ENCODE measurements at places on chromosomes 1 and 21.

DNA sequence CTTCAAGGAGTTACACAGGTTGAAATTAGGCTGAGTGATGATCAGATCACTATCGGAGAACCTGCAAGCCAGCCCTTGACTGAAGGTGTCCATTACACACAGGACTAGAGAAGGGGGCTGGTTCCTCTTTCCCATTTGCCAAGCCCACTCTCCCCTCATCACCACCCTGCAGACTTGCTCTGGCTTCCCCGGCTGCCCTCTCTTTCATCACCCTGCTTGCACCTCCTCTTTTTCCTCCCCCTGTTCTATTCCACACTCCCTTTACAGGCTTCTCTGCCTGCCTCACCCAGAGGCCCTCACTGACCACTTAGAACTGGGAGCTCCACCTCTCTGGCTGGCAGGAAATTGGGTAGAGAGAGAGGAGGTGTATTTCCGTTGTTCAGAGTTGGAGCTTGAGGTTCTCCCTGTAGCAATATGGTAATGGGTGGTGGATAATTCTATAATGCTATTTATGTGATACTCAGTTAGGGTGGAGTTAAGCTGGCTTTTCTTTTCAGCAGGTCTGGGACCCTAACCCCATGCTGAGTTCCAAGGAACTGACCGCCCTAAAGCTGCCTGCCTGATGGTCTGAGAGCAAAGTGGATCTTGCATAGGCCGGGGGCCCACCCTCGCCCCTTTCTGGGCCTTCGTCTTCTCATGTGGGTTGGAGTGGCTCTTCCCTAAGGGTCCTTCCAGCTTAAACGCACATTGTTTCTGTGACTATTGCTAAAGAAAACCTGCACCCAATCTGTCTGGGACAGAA is 111.8 kb upstream of the ADAR start:
- DNase-seq: no peak

DNA sequence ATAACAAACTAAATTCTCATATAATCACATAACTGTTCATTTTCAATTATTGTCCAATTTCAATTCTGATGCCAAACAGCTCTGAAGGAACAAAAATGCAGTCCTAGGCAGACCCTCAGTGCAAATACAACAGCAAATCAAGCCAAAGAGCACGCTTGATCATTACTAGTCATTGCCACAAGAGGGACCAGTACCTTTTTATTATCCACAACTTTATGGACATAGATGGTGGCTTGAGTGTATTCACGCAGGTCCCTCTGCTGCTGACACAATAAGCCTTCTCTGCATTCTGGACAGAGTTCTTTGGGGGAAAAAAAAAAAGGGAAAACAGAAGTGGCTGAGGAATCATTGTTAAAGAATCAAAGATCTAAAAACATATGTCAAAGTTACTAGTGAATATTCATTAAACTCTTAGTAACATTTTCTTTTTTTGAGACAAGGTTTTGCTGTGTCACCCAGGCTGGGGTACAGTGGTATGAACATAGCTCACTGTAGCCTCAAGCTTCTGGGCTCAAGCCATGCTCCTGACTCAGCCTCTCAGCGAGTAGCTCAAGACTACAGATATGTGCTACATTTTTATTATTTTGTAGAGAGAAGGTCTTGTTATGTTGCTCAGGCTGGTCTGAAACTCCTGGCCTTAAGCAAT is 34.3 kb upstream of the RAP1GAP start:
- DNase-seq: no peak

GRCh38 chr1:221440658-221441057 is 301.2 kb downstream of the DUSP10 start:
- no peak for DNase-seq

DNA sequence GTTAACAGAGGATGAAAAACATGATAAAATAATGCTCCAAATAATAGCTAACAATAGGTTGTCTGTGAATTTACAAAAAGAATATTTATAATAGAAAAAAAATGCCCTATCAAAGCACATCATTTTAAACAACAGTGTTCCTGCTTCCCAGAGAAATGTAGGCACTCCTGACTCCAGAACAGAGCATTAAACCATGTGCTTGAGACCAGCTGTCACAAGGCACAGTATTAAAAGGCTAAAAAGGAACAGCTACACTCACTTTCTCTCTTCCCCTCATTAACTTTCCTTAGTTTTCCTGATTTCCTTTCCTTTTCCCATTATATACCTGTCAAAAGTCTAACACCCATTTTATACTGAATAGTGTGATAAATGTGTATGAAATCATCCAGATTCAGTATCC is 10.9 kb downstream of the VAV3 start:
- no peak for DNase-seq

GRCh38 chr1:63042278-63042677 is 258.3 kb downstream of the ATG4C start:
- no peak for DNase-seq

DNA sequence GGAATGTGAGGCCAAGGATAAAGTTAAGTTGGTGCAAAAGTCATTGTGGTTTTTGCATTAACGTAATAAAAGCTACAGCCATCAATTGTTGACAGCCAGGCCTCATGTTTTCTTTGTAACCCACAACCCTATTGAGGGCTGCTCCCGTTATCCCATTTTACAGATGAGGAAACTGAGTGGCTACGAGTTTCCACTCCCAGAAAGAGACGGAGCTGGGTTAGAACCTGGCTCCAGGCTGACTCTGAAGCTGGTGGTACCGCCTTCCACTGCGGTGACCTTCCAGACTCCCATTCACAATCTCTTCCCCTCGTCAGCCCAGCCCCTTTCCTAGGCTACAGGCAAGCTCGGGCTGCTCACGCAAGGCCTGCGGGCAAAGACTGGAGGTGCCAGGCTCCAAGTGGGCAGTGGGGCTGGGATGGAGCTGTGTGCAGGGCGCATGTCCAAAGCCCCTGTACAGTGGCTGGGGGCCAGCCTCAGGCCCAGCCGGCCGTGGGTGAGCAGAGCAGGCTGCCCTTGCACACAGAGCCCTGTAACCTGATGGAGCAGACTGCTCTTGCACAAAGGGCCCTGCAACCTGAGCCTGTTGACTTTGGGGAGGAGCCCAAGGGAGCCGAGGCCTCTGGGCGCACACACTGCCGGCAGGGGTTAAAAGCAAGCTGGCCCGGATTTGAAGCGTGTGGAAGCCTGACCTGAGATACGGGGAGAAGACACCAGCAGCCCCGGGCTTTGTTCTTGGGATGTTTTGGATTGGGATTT is 97.4 kb upstream of the TMPRSS2 start:
- no peak for DNase-seq

DNA sequence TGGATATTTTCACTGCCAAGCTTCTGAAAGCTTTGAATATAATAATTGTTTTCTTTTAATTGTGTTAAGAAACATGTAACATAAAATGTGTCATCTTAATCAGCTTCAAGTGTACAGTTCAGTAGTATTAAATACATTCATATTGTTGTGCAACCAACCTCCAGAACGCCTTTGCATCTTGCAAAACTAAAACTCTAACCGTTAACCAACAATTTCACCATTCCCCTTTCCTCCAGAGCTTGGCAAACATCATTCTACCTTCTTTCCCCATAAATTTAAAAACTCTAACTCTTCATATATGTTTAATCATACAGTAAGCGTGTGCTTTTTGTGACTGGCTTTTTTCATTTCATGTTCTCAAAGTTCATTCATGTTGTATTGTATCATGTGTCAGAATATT is 2.1 kb downstream of the MNDA start:
- no peak for DNase-seq

DNA sequence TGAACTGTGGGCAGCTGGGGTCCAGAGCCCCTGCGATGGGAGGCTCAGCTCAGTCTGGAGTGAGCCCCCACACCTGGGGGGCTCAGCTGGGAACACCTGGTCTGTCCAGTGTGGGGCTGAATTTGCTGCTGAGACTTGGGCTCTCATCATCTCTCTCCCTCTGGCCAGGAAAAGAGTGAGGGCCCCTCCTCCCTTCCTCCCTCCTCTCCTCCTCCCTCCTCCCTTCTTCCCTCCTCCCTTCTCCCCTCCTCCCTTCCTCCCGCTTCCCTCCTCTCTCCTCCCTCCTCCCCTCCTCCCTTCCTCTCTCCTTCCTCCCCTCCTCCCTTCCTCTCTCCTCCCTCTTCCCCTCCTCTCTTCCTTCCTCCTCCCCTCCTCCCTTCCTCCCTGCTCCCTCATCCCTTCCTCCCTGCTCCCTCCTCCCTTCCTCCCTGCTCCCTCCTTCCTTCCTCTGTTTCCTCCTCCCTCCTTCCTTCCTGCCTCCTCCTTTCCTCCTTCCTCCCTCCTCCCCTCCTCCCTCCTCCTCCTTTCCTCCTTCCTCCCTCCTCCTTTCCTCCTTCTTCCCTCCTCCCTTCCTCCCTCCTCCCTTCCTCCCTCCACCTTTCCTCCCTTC is 23.5 kb upstream of the PEX10 start:
- no peak for DNase-seq

GRCh38 chr1:206774093-206774492 is 1.8 kb upstream of the IL10 start:
- no peak for DNase-seq

GRCh38 chr1:8879464-8879921 is 1.0 kb upstream of the ENO1 start:
- DNase-seq: no peak

DNA sequence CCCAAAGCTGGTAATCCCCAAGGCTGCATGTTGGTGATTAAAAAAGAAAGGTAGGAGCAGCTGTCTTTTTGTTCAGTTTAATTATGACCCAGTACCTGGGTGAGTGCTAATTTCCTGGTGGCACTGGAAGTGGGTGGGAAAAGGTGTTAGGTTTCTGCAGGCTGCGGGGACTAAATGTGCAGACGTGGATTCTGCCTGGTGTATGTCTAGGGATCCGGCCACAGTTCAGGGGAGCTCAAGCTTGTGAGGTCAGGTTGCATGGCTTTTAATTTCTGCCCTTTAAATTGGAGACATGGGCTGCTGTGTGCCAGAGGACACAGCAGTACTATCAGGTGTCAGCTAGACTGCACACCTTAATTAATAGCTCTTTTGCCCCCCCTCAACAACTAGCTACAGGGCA is 20.3 kb upstream of the TBX19 start:
- no peak for DNase-seq

- no peak for DNase-seq
Observed at GRCh38 chr1:205662135-205662738, 18.1 kb downstream of the SLC45A3 start.

- no peak for DNase-seq
Observed at GRCh38 chr1:247295274-247295684, 36.4 kb downstream of the ZNF496 start.

- DNase-seq: no peak
Observed at GRCh38 chr1:60716472-60716871, 365.9 kb upstream of the NFIA start.

DNA sequence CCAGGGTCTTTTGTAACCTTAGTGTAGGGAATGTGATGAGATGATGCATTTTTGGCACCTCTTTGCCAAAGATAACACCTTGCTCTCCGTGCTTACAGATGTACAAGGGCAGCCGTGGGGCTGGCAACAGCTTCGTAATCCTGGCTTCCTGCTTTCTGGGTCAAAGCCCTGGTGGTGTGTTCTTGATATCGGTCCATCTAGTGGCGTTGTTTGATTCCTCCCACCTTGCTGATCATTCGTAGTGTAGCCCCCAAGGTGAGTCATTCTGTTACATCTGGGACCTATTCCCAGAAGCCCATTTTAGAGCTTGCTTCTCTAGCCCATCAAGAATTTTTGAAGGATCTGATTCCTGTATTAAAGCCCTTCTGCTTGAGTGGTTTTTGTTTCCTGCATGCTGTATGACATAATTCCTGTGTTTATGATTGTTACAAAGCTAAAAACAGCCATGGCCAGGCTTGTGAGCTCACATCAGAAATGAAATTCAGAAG is 7.0 kb upstream of the CCT8 start:
- no peak for DNase-seq

DNA sequence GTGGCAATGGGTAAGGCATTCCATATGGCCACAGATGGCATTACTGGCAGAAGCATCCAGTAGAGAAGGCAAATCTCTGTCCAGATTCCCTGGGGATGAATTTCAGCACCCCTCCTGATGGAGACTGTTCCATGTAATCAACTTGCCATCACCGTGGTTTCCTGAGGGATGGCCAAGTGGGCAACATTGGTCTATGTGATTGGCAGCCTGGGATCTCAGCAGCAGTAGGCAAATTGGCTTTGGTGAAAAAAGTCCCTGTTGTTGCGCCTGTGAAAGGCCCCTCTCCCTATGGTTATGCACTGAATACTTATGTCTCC is 19.3 kb downstream of the DMRTB1 start:
- DNase-seq: no peak

DNA sequence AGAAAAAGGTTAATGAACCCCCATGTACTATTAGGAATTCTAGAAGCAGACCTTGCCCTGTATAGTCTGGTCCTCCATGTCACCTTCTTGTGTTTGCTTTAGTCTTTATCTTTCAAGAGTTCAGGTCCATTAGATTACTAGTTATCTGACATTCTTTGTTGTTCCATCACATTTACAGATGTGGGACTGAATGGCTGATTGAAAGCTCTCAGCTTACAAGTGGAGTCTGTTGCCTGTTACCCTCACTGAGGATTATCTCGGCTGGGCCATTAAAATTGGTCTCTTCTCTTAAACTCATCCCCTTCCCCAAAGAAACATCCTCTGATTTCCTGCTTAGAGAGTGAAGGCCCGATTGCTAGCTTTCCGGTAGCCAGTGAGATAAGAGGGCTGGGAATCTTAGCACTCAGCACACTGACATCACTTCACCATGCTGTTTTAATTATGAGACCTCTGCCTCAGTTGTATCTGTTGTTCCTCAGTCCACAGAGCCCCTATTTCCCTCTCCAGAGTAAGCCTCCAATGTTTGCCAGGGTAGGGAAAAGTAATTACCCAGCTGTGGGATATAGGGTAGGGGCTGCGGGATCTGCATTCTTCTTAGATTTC is 76.8 kb downstream of the LPGAT1 start:
- no peak for DNase-seq

DNA sequence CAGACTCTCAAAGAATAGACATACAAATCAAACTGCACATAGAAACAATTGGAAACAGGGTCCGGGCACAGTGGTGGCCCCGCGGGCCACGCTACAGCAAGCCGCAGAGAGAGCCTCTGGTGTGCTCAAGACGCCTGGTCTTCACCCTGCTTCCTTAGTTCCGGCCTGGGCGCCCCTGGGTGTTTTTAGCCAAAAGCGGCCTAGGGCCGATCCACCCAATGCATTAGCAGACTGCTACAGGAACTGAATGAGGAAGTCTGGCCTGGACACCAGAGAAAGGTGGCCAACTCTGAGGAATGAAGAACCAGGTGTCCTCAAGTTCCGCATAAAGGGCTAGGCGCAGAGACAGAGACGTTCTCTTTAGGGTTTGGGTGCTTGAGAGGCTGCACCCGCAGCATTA is 1.7 kb downstream of the PRRX1 start:
- no peak for DNase-seq
